Stimulated activated CD4-positive, alpha-beta T cell treated with anti-CD3 and anti-CD28 coated beads, Interleukin-1b, Interleukin-23, amount 100 ng/mL, for 1 hour (primary cell): ENCODE measurements at places on chromosomes 12 and 14.

DNA sequence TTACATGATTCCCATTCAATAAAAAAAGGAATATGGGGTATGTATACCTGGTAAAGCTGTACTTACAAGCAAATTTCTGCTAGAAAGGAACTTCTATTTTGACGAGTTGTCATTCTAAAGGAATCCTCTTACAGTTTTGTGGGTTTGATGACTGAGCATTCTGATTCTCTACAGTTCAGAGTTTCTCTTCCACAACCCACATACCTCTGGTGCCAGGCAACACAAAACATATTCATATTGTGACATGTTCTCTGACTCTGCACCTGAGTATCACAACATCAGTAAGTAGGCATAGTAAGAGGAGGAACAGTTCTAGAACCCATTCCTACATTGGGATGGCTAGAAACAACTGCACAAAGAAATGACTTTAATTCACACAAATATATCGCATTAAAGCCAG, 636.6 kb downstream of the MED13L start:
- no peak for DNase-seq

DNA sequence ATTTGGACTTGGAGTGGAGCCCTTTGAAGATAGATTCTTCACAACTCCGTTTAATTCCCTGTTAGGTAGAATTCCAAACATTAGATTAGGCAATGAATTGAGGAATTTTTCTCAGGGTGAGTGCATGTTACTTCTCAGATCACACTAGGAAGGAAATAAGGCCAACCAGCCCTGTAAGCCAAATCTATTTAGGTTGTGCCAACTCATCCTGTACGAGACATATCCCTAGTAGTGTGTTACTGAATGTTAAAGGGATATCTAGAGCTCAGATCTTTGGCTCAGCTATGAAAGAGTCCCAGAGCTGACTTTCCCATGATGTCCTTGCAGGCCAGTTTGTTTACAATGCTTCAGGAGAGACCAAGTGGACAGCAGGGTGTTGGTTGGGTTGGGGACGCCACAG, 45.6 kb downstream of the GPHB5 start:
- DNase-seq, result no peak

DNA sequence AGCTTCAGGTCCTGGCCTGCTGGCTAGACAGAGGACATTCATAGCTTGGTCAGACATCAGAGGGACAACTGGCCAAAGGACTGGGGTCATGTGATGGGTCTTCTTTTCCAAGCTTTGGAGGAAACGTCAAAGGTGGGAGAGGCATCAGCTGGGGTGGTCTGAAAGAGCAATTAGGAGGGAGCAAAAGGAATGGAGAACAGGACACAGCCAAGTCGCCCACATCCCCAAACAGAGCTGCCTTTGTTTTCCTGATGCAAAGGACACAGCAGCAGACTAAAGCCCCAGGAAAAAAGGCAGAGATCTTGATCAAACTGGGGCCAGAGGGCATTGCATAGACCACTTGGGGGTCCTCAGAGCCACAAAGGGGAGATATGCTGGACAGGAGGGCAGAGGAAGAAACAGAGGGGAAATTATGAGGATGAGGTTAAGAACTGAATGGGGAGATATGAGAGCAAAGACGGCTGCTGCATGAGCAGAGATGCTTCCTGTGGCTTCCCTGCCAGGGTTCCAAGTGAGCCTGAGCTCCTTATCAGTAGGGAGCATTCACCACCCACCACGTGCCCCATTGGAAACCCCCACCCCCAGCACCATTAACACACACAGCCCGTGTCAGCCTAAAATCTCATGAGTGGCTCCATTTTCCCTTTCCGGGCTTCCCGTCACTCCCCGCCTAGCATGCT, 62.4 kb downstream of the ANO2 start:
- no peak for DNase-seq

GRCh38 chr12:26813812-26814211, 19.2 kb downstream of the ITPR2 start:
- no peak for DNase-seq

- no peak for DNase-seq
These were observed 123.5 kb upstream of the RFLNA start for GRCh38 chr12:124171231-124171979.

- no peak for DNase-seq
These were observed 61.7 kb upstream of the ST8SIA1 start for GRCh38 chr12:22396253-22396652.

DNA sequence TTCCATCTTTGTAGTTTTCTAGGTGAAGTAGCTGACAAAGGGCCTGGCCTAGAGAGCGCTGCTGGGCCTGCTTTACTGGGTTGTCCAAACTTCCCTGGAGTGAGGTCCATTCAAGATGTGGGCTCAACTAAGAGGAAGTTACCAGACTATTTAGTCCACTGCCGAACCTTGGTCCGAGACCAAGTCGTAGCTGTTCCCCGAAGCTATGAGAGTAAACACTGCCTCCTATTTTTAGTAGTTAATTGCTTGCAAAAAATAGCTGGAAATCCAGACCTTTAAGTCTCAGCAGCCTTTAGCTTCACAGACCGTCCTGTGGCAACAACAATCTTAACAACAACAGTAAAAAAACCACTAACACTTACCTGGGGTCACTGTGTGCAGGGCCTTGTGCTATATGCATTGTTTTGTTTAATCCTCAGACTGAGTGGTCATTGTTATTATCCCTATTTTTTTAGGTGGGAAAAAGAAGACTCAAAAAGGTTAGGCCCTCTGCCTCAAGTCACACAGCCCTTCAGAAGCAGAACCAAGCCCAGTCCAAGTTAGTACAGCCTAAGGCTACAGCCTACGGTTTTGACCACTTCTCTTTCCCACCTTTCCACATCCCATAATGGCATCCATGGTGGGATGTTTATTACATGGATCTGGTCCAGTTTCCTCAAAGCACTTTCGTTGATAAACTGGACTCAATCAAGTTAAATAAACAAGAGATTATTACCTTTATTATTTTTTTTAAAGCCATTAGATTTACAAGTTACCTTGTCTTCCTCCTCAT, 30.6 kb downstream of the SOCS2 start:
- no peak for DNase-seq

GRCh38 chr12:115697340-115697739, 580.2 kb downstream of the MED13L start:
- no peak for DNase-seq

- no peak for DNase-seq
These were observed 5.1 kb downstream of the KLC1 start for GRCh38 chr14:103634156-103634555.

GRCh38 chr14:100910888-100911664, 7.6 kb upstream of the RTL1 start:
- DNase-seq, result no peak

DNA sequence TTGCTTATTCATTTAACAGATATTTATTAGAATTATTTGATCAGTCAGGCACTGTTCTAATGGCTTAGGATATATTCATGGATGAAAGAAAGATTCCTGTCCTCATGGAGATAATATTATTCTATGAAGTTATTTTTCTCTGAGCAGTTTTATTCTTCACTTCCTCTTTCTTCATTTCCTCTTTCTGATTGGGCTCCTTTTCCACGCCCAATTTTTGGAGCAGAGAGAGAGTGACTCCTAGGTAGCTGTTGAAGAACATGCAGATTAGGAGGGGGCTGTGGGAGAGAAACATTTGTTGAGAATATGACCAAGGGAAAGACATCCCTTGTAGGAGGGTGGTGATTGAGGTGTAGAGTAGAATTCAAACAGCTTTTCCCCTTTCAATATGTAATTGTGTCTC, 6.0 kb upstream of the YARS2 start:
- DNase-seq, result no peak

DNA sequence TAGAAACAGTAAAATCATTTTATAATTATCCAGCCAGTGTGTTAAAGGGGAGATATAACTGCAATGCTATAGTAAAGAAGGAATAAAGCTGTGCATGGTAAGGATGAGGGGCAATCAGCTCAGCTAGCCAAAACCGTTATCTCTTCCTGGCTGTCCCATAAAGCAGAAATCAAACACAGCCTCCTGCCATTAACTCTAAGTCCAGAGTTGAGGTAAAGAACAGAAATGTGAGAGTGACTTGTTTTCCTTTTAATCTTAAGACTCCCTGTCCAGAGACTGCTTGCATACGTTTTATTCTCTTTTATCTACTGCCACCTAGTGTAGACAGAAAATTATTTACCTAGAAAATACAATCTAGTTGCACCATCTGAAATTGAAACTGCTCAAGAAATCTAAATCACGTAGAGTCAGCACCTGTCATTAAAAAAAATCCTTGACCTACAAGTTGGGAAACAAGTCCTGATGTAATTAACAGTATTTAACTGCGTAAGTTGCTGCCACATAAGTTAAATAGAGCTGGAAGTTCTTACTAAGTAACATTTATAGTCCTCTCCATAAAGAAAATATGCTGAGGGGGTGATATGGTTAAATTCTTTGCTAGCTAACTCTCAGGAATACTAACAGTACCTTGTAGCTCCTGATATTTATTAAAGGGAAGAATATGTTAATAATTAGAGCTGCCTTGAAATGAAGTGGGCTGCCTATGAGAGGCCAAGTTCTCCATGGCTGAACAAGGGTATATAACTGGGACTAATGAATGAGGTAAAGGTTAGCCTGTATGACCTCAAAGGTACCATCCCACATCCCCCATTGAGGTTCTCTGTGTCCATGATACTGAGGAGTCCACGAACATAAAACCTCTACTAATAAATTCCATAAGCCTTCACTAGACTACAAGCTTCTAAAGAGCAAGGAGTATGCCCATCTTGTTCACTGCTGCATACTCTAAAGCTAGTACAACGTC, 62.7 kb downstream of the GALNT4 start:
- no peak for DNase-seq

DNA sequence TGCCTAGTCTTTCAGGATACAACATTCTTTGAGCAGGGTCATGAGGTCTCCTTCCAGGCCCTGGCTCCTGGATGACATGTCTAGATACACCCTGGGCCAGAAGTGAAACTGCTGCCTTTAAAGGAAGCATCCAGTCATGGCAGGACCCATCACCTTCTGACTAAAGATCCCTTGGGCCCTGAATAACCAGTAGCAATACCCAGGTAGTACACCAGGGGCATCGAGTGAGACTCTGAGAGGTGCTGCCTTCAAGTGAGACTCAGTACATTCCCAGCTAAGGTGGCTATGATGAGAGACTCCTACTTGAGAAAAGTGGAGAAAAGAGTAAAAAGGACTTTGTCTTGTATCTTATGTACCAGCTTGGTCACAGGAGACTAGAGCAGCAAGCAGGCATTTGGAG, 23.5 kb downstream of the OR6C68 start:
- no peak for DNase-seq

DNA sequence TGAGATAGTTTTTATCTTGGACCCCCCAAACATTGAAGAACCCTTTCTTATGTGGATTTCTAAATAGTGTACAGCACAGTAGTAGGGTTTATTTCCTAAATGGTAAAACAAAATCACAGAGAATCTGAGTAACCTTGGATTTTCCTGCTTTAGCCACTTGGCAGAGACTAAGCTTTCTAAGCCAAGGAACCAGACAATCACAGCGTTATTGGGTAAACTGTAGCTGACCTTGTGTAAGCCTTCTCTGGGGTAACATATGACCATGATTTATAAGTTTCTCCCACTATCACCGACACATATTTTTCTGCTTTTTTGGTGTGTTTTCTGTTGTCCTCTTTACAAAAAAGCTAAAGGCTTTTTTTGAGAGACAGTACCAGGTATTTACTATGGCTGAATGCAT, 136.3 kb upstream of the PZP start:
- no peak for DNase-seq

DNA sequence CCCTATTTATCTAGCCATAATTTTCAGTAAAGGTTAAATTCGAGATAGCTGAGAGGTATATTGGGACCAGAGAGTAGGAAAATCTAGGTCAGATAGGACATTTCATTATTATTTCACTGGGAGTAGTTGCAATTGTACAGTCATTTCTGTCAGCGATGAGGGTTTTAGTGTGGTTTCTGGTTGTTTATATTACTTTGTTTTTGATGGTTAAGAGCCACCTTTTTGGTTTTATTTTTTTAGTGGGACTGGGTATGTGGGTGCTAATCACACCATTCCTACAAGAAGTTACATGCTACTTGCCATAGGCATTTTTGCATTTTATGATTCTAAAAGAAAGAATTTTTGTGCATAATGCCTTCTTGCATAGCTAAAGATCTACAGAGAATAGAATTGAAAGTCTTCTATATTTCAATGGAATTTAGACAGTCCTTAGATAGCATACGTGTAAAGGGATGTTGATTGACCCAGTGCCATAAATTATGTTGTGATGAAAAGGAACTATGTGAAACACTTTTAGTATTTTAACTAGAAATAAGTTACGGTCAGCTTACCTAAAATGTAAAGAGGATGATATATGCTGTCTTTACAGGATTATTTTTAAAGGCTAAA, 85.2 kb downstream of the KTN1 start:
- DNase-seq, result no peak

GRCh38 chr12:57157588-57158173, 10.3 kb upstream of the LRP1-AS start:
- DNase-seq, result no peak

- no peak for DNase-seq
These were observed 1.2 kb upstream of the ALX1 start for GRCh38 chr12:85278598-85279448.

- DNase-seq, result no peak
These were observed 2.9 kb downstream of the RDH12 start for GRCh38 chr14:67704484-67705089.

- DNase-seq, result no peak
These were observed 4.5 kb downstream of the RASSF8 start for GRCh38 chr12:25962932-25963525.

- DNase-seq, result no peak
These were observed 138.4 kb downstream of the ADGRD1 start for GRCh38 chr12:131091976-131092691.

GRCh38 chr12:53811606-53812005, 59.8 kb upstream of the CISTR start:
- no peak for DNase-seq

DNA sequence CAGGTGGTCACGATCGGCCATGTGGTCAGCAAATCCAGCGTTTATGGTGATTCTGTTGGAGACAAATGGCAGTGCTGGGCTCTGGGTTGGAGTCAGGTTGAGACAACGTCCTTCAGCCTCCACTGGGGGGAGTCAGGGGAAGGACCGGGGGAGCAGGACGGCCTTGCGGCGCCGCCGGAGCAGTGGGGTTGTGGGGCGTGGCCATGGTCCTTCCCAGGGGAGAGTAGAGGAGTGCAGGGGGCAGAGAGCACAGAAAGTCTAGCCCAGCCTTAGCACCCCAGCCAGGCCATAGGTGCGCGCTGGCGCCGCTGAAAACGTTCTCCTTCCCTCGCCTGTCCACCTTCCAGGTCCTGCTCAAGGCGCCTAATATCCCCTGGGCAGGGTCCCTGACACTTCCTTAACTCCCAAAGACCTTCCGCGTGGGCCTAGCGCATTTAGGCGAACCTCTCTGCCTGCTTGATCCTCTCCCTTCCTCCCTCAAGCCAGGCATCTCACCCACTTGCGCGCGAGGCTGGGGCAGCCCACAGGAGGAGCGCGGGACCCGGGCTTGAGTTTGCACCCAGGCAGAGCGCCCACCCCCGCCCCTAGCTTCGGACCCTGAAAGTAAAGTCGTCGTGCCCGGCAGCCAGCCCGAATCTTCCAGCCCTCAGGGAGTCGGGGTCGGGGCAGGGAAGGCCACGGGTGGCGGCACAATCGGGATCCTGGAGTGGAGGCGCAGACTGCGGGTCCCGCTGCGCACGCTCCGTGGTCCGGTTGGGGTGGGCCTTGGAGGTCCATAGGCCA, 3.1 kb upstream of the KIF26A start:
- DNase-seq, result no peak

- DNase-seq, result no peak
These were observed 309.6 kb downstream of the TMTC2 start for GRCh38 chr12:82996168-82996812.
